Renal cortical epithelial cell (primary cell): ENCODE measurements at places on chromosomes 3 and 15. TPM values are rescaled to one million over a fixed set of nuclear protein-coding genes. Genes with fewer than 3 reads are reported as not detected.

DNA sequence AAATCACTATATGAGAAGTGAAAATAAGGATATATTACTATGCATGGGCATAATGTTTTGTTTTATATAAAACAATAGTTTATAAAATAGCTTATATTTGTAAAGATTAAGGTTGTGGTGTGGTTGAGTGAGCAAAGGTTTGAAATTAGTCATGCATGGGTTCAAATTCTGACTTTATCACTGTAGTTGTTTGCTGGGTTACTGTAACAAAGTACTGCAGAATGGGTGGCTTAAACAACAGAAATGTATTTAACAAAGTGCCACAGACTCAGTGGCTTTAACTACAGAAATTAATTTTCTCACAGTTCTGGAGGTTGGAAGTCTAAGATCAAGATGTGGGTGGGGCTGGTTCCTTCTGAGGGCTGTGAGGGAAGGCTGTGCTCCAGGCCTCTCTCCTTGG lies 184.8 kb upstream of the THRB start:
- DNase-seq, result no peak

DNA sequence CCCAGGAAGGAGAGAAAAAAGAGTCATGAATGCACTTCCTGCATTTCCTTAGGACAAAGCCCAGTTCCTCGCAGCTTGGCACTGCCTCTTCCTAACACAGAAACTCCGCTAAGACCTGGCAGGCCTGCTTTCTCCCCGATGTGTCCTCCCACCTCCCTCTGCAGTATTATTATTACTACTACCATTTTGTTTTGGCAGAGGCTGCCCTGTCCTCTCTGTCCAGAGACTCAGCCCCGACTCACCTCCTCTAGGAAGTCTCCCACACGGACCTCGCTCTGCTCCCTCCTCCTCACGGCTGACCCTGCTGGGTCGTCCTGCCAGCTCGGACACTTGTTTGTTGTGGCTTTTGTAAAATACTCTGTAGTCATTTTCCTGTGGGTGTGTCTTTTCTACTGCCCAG lies 107.2 kb upstream of the HACD2 start:
- no peak for DNase-seq

- DNase-seq, result no peak
These were observed 27.6 kb upstream of the SLC6A11 start for GRCh38 chr3:10788451-10788850.

GRCh38 chr3:30894521-30895251 lies at the start of gene GADL1:
TSS of gene GADL1 (minus strand) at chr3:30894661. CDS start at chr3:30894614, 47 bp downstream.
- no peak for DNase-seq

- DNase-seq, result no peak
These were observed 6.7 kb upstream of the PROK2 start for GRCh38 chr3:71791634-71792033.

DNA sequence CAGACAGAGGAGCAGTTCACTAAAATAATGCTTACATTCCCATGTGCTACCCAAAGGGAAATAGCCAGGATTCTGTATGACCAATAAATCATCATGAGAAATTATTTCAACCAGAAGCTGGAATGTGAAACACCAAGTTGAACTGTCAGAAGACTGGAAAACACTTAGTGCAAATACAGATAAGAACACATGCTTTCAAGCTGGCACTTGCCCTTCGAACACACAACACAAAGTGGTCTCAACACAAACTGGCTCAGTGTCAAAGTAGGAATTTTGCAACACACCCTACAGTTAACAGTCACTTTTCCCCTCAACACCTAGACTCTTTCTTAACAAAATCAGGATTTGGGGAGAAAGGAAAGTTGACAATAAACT lies 1.3 kb downstream of the FSD2 start:
- DNase-seq, result no peak

- DNase-seq, result no peak
These were observed 30.0 kb downstream of the UBE2E1 start for GRCh38 chr3:23835802-23836201.

DNA sequence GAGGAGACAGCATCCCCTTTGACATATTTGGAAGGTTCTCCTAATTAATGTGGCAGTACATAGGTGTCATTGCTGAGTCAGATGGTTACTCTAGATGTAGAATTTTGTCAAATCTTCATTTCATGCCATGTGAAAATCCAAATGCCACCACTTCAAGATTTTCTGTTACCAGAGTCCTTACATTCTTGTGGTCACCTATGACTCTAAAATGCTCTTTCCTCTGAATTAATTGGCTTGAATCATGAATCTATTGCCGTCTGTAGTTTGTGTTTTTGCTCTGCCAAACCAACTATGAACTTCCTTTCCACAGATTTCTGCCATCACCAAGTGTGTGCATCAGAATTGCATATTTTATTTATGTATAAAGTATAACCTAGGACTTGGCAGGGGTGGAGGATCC lies 269.4 kb upstream of the ZPLD1 start:
- DNase-seq, result peak; percentile 96

DNA sequence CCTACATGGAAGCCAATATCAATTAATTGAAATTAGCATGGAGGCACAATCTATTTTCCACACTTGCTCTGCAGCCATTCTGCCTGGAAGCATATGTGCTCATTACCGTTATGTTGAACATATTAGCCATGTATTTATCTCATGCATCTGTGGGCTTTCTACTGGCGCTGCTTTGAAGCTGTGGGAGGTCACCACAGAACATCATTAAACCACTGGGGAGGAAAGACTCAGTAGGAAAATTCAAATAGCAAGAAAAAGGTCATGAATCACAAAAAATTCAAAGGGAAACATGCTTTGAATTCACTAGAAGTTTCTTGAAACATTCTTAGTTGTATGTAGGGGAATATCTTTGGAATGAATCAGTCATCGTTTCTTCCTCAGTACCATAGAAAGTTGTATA lies 652.5 kb downstream of the EDEM1 start:
- peak; percentile 58 for DNase-seq

- DNase-seq, result no peak
These were observed at the start of gene PLCL2 for GRCh38 chr3:16884748-16885592. TSS of gene PLCL2 (plus strand) at chr3:16884955. CDS start at chr3:16885040, 85 bp downstream.

DNA sequence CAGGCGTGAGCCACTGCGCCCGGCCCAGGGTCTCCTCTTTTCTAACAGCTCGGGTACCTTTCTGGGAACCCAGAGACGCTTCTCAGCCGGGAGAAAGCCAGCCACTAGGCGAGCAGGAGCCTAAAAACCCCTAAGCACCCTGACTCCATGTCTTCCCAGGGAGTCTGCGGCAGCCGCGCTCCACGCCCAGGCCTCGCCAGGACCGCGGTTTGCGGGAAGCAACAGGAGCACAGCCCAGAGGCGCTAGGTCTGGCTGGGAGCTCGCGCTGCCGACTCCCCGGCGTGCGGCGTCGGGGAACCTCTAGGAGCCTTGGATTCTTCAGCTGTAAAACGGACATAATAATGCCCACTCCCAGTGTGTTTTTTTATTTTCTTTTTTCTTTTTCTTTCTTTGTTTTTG lies 1.0 kb upstream of the LAMP3 start:
- DNase-seq, result no peak

DNA sequence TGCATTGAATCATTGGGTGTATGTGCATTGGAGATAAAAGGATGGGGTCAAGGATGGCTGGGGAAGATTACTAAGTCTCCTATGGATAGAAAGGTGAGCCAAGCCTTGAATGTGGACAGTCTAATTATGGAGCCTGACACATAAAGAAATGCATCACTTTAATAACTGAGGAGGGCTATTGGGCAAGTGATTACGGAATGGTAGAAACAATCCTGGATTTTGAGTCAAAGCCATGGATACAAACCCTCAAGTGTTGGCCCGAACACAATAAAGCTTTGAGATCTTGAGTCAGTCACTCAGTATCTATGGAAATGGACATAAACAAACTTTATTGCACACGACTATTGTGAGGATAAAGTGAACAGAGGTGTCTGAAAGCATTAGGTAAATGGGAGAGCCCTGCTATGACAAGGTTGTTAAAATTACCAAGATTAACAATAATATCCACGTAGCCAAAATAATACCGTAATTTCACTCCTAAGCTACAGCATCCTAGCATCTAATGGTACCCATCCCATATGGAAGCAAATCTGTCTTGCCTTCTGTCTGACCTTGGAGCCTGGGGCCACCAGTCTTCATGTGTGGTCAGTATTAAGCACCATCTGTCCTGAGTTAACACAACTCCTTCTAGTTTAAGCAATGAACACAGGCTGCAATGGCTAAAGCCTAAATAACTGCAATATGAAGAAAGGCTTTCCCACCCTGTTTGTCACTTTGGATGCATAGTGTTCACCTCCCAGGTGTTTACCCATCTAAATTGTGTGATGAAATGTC lies 136.9 kb upstream of the PRICKLE2 start:
- DNase-seq, result no peak

DNA sequence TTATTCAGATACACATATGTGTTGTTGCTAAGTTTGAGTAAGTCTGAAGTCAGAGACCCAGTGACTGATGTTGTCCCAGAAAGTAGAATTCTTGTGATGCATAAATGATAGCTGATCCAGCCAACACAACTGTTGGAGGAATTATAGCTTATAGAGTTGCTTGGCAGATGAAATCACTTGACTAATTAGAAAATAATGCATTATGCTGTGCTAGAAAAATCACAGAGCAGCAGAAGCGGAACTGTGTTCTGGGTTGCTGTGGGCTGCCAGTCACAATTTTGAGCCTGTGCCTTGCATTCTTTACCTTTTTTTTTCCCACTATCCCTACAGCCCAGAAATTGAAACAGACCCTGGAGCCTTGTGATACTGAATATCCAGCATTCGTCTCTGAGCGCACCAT lies 90.0 kb upstream of the LRTM1 start:
- DNase-seq, result no peak

The GOLGA6D gene
- not detected in 2 replicates for total RNA-seq

DNA sequence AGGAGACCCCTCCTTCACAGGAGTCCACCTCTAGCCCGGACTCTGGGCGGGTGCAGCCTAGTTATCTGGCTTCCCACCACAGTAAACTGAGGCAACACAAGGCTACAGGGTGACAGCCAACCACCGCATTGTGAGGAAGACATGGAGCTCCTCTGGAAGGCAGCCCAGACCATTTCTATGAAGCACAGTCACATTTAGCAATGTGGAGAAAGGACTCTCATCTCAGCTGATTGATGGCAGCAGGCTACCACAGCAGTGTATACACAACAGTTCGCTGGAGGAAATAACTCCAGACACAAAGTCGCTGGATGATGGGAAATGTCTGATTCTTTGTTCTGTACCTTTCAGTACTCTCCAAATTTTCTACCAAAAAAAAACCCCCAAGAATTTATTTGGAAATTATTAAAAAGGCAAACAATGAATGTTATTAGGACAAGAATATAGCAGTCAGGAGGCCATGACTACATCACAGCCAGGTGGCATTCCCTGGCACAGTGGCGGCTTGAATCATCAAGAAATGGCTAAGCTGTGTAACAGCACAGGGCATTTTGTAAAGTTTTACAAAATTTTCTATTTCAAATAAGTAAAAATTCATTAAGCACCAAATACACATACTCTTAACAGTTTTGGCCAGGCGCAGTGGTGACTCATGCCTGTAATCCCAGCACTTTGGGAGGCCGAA lies 40.1 kb downstream of the FAN1 start:
- no peak for DNase-seq

DNA sequence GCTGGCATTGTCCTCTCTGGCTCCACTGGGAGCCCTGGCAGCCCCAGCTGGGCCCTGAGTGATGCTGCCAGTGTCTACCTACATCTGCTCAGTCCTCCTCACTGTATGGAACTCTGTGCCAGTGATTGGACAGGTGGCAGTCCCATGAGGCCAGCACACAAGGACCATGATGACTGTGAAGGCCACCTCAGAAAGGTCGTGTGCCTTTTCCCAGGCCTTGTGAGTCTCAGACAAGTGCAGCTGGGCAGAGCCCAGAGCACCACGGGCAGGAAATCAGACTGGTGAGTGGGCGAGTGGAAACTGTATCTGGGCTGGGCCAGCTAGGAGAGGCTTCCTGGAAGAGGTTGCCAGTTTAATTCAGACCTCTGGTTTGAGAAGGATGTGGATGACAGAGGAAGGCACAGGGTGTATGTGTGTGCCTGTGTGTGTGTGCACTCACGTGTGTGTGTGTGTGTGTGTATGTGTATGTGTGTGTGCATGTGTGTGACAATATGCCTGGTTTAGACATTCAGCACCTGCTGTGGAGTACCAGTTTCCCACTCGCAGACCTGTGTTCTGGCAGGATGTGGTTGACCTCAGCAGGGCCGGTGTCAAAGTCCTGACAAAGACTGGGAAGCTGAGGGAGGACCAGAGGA lies 7.0 kb downstream of the MAPKAPK3 start:
- DNase-seq, result peak; percentile 33

GRCh38 chr3:156253150-156253549 lies 132.8 kb downstream of the KCNAB1 start:
- no peak for DNase-seq

- no peak for DNase-seq
These were observed 153.3 kb downstream of the USP13 start for GRCh38 chr3:179806177-179806576.

The KY gene
- total RNA-seq, result 0.65 TPM in 1 of 2 replicates, not detected in the other

The GJD2 gene
- total RNA-seq, result not detected in 2 replicates

GRCh38 chr15:68389936-68390817 lies 41.8 kb downstream of the ITGA11 start:
- DNase-seq, result peak; percentile 41

- peak; percentile 27 for DNase-seq
These were observed 12.6 kb downstream of the TIPARP start for GRCh38 chr3:156687023-156687422.

The ANKRD63 gene
- total RNA-seq, result 0.05 TPM in 1 of 2 replicates, not detected in the other

DNA sequence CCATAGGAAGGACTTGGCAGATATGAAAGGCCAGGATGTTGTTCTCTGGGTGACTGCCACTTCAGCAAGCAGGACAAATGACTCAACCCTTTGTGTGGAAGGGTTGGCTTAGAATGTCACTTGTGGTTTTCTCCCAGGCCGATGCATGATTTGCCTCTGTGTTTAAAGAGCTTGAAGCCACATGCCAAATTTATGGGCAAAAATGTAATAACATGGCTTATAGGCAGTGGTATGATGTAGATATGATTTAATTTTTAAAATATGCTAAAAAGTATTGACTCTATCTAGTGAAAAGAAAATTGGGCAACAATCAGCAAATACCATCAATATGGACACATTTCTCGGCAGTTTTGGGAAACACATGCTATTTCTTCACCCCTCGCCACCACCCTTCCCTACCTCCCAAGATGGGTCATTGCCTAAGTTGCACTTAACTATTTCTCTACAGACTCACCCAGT lies 114.6 kb downstream of the CYP19A1 start:
- DNase-seq, result peak; percentile 81
